ELR (cell line): ENCODE measurements at places on chromosomes 1 and 21.

DNA sequence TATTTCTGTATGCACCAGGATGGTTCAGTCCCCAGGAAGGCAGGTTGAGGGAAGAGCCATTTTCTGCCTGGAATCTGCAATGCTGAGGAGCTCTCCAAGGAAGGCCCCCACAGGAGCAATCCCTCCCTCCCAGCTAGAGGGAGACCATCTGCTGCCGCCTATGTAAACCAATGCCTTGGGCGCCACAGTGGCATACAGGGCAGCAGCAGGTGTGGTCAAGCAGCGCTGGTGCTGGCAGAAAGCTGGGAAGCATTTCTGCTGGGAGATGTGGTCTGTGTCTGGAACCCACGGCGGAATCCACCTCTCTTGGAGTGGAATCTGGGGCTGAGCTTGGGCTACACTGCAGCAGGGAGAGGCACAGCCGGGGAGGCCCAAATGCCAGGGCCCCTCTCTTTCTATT lies 283.3 kb downstream of the RRAGC start:
- DNase-seq: no peak

DNA sequence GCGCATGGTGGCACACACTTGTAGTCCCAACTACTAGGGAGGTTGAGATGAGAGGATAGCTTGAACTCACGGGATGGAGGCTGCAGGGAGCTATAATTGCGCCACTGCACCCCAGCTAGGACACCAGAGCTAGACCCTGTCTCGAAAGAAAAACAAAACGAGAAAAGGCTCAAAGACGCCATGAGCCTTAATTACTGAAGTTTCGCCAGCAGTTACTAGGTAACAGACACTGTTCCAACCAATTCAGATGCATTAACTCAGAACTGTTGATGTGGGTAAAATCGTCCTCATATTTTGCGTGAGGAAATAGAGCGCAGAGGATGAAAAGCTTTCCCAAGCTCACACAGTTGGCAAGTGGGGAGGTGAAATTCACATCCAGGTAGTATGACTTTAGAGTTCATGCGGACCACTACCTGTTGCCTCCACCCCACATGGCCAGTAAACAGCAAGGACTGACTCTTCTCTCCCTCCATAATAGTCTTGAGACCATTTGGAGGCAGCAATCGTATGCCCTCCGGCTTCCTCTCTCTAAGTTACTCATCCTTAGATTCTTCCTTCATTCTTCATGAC lies 40.1 kb downstream of the INAVA start:
- no peak for DNase-seq

DNA sequence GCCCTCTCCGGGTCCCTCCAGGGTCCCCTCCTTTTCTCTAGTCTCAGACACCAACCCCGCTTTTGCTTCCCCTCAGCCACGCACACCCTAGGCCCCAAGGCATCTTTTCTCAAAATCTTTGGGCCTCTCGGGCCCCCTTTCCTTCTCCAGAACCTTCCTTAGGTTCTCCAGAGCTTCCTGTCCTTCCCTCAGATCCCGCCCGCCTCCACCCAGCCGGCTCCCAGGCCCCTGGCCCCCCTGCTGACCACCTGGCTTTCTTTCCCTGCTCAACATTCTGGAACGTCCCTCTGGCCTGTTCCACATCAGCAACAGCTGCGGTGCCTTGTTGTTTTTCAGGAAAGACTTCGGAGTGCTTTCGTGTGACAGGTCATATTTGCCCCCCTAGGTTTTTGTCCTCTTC lies 1.2 kb downstream of the ZDHHC18 start:
- peak; percentile 15 for DNase-seq

DNA sequence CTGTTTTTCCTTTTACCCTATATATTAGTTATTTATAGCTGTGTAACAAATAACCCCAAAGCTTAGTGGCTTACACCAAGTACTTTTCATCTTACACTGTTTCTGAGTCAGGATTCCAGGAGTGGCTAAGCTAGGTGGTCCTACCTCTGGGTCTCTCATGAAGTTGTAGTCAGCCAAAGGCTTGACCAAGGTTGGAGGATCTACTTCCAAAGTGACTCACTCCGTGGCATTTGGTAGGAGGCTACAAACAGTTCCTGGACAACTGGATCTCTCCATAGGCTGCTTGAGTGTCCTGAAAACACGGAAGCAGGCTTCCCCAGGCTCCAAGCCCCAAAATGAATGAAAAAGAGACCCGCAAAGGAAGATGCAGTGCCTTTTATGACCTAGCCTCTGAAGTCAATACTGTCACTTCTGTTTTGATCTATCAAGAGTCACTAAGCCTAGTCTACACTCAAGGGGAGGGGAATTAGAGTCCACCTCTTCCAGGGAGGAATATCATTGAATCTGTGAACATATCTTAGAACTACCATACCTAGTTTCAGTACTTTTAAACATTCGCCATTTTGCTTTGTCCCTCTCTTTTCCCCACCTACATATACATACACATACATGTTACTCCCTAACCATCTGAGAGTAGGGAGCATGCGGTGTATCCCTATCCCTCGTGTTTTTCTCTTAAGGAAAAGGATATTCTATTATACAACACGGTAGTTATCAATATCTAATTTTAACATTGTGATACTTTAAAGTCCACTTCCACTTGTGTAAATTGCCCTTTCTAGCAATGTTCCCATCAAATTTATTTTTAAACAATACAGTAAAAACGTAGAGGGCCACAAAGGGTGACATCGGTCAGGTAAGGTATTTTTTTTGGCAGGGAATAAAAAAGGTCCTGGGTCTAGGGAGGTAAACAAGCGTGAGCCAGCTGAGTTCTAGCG lies 67.2 kb downstream of the SLC35A3 start:
- peak; percentile 85 for DNase-seq

- no peak for DNase-seq
Observed at GRCh38 chr1:25727635-25728286, 72.2 kb upstream of the SELENON start.

- DNase-seq: peak; percentile 14
Observed at GRCh38 chr1:211236633-211237320, 22.4 kb upstream of the RCOR3 start.

GRCh38 chr1:38547321-38547720 lies 312.3 kb downstream of the RRAGC start:
- DNase-seq: no peak

DNA sequence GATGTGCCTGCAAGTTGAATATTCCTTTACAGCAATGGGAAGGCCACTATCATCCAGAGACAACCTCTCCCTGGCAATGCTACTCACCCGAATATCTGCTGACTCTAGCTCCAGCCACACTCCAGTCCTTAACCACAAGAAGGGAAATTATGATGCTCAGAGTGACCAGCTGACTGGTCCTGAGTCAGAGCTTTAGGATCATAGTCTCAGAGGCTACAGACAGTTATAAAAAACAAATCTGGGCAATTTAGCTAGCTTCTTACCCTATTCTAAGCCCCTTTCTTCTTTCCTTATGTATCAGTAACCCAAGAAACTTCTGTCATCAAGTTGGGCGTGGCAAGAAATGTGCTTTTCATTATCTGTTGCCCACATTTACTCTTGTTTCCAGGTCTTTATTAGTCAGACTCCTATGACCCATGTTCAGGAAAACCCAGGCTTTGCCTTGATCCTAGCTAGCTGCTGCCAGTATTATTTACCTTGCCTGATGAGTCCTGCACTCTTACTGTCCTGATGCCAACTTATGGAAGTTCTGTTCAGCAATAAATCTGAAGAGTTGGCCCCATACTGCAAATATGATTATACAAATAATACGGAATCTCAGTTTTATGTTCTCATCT lies 207.0 kb downstream of the TTLL7 start:
- peak; percentile 34 for DNase-seq

DNA sequence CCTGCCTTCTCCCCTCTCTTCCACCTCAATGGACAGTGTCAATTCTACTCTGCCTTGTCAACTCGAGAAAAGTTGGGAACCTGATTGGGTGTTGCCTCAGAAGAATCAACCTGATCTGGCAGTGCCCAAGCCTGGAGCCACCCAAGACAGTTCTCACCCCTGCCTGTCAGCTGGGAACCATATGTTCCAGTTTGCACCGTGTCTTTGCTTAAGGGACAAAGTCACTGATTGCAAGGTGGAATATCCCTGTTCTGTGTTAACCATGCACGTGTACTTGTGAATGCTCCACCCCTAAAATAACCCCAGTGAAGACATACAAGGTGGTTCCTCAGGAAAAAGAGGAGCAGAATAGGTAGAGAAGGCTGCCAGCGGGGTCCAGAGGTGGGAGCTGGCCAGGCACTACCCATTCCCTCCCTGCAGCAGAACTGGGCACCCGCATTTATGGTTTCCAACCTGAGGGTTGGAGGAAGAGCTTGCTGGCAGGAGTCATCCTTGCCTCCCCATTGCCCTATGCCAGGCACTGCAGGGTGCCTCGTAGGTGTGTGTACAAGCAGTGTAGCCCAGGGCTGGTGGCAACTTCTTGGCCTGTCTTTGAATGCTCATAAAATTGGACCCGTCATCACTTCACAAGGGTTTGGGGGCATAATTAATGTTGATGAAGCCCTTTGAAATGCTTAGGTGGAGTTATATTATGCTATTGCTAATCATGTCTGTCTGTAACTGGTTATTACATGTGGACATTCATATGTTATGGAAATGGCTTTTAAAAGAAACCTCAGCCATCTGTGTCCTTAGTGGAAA lies 11.3 kb downstream of the NIPAL3 start:
- DNase-seq: no peak

GRCh38 chr1:5297886-5298239 lies 643.5 kb downstream of the AJAP1 start:
- DNase-seq: no peak

DNA sequence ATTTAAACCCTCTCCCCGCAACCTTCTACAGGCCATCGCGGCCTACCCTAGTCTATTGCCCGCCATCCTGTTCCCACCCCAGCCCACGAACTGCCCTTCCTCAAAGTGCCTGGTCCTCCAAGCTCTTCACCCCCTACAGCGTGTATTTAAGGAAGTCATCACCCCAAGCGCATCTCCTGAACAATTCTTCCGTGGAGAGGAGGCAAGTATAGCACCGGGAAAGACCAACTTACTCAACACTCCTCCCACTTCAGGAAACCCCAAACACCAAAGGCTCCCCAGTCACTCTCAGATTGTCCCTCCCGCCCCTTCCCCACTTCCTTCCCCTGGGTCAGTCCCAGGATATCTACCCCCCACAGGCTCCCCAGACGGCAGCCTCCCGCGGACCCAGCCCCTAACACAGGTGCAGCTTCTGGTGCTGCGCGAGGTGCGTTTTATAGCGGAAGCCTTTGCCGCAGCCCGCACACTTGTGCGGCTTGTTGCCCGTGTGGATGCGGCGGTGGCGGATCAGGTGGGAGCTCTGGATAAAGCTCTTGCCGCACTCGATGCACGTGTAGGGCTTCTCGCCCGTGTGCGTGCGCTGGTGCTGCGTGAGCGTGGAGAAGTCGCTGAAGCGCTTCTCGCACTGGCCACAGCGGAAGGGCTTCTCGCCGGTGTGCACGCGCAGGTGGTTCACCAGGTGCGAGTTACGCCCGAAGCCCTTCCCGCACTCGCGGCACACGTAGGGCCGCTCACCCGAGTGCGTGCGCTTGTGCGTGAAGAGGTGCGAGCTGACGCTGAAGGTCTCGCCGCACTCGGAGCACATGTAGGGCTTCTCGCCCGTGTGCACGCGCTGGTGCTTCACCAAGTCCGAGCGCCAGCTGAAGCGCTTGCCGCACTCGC lies 25.5 kb downstream of the ZNF697 start:
- no peak for DNase-seq

GRCh38 chr1:236754525-236755210 lies 40.4 kb upstream of the MTR start:
- DNase-seq: no peak

DNA sequence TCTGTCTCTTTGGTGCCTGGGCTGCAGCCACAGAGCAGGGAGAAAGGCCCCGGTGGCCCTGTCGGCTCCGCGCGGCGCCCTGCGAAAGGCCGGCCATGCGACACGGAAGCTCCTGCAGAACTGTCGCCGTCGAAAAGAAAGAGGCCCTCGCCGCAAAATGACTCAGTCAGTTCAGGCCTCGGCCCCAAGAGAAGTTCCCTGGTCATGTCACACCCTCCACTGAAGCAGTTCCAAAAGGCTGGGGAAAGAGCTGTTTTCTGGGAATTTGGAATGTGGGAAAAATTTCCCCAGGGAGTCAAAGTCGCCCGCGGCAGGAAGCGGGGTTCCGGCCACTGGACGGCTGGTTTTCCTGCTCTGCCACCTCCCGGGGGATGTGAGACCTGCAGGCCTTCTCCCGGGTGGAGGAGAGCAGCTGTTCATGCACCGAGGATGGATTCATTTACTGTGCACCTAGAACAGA lies 115.8 kb upstream of the ZNF678 start:
- DNase-seq: peak; percentile 47

GRCh38 chr1:231638647-231639046 lies 12.1 kb downstream of the DISC1 start:
- peak; percentile 38 for DNase-seq

GRCh38 chr1:150362721-150363425 lies 1.1 kb upstream of the RPRD2 start:
- peak; percentile 14 for DNase-seq

DNA sequence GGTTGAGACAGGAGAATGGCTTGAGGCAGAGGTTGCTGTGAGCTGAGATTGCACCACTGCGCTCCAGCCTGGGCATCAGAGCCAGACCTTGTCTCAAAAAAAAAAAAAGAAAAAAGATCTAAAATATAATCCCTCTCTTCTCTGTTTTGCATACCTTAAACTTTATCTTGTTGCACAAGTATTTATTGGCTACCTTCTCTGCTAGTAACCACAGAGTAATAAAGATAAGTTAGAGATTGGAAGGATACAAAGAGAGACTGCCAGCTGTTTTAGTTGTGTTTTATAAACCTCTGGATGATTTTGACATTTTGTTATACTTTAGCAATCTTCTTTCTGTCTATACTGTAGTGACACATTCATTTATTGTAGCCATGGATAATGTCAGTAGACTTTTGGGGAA lies 27.7 kb downstream of the AGO3 start:
- no peak for DNase-seq

- DNase-seq: no peak
Observed at GRCh38 chr21:37800456-37801061, 115.7 kb downstream of the KCNJ6 start.

DNA sequence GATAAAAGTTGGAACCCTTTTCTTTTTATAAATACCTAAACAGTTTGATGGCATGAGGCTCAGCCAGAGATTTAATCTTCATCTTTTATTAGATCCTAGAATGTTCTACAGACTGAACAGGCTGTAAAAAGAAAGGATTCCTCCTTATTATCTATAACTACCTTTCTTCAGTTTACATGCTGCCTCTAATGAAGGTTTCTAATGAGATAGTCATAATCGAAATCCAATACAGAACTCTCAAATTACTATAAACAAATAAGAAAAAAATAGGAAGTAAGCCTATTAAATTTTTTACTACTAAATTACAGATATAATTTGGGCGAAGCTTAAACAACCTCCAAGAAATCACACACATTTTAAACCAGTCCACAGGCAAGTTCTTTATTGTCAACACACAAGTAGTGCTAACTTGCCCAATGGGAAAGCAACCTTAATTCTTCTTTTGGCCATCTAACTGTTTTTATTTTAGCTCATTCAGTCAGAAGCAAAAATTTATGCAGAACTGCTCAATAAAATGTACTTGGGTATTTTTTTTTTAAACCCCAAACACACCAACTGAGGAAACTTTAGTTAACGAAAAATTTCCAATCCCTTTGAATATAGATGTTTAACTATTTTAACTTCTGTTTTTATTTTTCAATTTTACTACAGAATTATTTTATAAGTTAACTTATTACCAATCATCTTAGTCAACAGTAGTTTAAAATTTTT lies 4.8 kb downstream of the WDR26 start:
- no peak for DNase-seq
